ENCODE measurements at places on chromosomes 1 and 21.
A peak's percentile ranks its signal among the peaks of the same experiment; 100 is the strongest.

GRCh38 chr1:31707711-31708110 is 3.9 kb upstream of the COL16A1 start:
- DNase-seq, result no peak

GRCh38 chr1:24864370-24864777 is 65.7 kb downstream of the RUNX3 start:
- no peak for DNase-seq

DNA sequence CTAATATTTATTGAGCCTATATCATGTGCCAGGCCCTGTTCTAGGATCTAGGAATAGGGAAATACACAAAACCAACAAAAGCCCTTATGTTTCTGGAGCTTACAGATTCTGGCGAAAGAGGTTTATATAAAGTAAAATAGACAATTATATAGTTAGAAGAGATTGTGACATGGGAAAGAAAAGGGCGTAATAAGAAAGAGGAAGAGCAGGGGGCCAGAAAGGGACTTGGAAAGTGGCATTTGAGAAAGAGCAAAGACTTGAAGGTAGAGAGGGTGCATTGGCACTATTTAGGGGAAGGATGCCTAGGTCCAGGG is 322.5 kb upstream of the FAM78B start:
- no peak for DNase-seq

DNA sequence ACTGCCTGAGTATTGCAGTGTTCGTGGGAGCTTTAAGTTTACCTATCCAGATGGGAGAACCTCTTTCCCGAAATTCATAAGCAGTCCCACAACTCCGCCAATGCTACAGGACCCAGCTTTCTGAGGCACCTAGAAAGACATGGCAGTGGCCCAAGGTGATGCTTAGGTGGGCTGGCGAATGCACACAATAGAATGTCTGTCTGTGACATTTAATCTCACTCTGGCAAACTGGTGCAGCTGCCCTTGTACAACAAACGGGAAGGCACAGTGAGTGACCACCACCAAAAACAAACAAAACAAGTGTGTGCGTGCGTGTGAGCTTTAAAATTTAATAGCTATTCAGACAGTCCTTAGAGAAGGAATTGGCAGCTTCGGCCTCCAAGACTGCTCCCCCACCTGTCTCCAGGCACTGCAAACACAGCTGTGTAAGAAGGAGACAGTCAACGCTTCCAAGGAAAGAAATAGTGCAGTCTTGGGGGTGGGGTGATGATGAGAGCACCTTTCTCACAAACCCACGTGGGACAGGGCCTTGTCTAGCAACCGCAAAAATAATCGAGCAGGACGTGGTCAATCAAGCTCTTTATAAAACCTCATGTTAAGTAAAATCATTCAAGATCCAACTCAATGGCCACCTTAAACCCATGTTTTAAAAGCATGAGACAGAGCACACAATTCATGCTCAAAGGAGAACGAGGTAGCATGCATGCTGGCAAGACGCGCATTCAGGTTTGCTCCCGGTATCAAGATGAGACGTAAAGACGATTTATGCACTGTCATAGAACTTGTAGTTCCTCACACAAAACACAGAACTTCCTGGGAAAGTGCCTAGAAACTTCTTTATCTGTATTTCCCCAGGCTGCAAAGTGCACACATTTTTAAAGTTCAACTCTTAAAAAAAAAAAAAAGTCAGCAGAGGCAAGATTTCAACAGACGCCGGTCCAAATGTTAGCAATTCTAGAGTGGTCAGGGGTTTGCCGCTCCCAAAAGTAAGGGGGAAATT is 84.1 kb downstream of the TM2D1 start:
- peak; percentile 57 for DNase-seq

DNA sequence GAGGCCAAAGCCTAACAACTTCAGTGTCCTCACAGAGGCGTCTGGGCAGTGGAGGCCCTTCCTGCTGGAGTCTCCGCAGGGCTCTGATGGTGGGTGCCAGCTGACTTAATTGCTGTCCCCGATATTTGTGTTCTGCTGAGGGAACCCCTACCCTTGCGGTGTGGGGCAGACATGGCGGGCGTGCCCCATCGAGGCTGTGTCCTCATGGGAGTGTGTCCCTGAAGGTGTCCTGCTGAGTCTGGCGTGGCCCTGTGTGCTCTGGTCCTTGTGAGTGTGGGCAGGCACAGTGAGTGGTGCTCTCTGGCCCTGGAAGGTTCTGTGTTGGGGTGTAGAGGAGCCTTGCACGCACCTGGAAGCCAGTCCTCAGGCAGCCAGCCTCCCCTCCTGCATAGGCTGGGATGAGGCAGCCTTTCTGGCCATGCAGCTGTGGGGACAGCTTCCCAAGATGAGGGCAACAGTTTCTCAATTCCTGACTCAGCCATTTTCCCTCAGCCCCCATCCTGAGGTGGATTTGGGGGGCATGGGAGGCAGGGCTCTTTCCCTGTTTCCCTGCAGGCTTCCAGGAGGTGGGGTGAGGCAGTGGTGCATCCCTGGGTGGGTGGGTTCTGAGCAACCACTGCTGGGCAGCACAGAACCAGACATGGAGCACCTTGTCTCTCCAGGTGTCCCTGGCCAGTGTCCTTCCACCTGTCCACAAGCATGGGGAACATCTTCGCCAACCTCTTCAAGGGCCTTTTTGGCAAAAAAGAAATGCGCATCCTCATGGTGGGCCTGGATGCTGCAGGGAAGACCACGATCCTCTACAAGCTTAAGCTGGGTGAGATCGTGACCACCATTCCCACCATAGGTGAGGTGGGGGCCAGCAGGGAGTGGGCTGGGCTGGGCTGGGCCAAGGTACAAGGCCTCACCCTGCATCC is 6.5 kb downstream of the C1orf35 start:
- no peak for DNase-seq

- DNase-seq, result no peak
Measured at GRCh38 chr1:14914351-14914988, 239.1 kb upstream of the TMEM51 start.

DNA sequence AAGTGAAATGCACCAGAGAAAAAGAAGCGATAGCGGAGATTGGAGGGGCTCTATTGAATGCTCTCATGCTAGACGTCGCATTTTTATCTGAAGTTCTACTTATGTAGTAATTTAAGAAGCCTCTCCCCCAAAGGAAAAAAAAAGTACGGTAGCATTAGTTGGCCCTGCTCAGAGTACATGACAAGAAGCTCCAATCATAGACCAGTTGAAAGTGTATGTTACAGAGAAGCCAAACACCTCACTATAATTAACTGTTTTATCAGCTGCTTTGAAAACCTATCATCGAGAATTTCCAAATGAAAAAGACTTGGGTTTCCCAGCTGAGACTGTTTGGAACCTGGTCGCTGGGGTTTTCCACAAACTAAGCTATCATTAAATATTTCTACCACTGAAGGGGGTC is 19.6 kb upstream of the OVAAL start:
- DNase-seq, result no peak

- DNase-seq, result no peak
Measured at GRCh38 chr1:181014477-181015250, 8.0 kb downstream of the STX6 start.

- DNase-seq, result no peak
Measured at GRCh38 chr1:101275672-101276071, 38.9 kb downstream of the S1PR1 start.

- DNase-seq, result no peak
Measured at GRCh38 chr1:222023025-222023424, 281.1 kb upstream of the DUSP10 start.

DNA sequence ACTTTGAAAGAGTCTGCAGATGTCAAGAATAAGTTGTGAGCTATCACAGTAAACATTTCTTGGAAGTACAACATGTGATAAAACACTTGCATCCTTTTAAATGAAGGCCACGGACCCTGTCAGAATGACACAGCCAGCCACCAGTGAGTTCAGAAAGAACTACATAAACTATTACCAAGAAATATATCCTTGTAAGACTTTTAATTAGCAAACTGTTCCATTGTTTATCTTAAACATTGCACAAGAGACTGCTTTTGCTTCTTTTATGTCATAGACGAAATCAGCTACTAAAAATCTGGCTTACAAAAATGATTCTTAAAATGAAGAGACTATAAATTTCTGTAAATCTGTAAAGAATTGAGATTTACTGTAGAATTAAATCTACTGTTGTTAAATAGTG is 17.9 kb downstream of the LRRC7 start:
- no peak for DNase-seq

- DNase-seq, result peak; percentile 11
Measured at GRCh38 chr1:72178266-72178665, 104.1 kb downstream of the NEGR1 start.

DNA sequence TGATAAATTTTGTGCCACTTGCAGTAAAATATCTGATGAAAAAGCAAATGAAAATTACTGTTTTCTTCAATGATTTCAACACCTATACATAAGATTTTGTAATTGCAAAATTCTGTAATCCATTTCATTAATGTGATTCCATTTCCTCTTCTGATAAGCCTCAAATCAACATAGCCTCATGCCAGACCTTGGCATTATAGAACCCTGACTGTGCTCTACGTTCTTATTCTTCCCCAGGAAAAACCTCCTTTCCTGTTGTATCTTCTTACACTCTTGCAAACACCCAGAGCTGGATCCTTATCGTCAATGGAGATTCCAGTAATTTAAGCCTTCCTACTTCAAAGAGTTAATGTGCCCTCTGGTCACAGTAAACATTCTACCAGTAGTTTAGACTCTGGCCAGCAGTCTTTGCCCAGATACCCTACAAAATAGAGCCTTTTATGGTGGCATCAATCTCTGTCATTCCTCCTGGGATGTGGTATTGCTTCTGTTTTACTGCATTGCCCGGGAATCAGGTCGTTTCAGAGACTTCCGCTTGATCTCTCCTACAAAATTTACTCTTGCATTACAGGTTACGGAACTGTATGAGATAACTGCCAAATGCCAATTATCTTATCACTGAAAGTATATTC is 48.5 kb upstream of the CHRM3 start:
- DNase-seq, result no peak

DNA sequence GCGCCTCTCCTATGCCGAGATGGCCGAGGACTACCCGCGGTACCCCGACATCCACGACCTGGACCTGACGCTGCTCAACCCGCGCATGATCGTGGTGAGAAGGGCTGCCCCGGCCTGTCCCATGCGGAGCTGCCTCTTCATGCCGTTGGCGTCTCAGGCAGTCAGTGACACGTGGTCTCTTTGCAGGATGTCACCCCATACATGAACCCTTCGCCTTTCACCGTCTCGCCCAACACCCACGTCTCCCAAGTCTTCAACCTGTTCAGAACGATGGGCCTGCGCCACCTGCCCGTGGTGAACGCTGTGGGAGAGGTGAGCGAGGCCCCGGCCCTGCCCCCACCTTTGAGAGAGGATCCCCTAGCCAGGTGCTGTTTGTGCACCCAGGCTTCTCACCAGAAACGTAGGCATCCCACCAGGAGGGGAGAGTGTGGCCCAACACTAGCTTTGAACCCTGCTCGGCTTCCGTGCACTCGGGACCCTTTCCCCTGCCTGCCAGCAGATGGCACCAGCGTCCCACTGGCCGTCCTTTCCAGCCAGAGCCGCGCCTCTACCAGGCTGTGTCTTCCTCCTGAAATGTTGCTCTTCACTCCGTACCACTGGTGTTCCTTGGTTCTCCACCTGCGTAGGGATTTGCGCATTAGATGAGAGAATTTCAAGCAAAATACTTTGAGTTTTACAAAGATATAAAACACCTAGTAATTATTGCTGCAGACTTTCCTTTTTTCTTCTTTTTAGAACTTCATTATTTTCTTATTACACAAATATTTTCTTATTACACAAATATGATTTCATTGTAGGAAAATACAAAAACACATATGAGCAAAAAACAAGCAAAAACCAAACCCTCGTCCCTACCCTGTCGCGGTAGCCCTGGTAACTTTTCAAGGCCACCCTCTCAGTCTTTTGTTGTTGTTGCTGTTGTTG is 9.0 kb downstream of the NPPA start:
- DNase-seq, result peak; percentile 54

DNA sequence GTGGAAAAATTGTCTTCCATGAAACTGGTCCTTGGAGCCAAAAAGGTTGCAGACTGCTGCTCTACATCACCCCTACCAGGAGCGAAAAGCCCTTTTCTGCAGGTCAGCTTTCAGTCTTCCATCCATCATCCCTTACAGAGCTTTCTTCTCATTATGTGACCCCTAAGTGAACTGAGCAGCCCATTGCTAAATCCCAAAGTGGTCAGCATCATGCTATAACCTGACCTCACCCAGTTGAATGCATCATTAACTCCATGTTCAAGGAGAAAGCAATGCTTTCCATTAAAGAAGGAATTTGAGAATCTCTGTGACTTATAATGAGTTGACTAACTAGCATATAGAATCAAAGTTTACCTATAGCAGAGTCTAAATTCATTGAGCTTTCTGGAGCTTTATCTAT is 10.4 kb upstream of the IL24 start:
- DNase-seq, result no peak

GRCh38 chr21:28801906-28802305 is 190.8 kb downstream of the LTN1 start:
- no peak for DNase-seq

DNA sequence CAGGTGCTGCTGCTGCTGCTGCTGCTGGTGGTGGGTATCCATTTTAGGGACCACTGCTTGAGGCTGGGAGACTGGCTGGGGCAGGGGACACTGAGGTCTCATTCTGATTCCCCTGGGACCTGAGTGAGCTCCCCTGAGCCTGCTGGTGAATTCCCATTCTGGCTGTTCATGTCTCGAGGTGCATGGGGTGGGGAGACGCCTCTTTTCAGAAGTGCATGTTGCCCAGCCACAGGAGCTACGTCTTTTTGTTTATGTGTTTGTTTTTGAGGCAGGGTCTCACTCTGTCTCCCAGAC is 133.4 kb downstream of the RHOU start:
- no peak for DNase-seq

- DNase-seq, result no peak
Measured at GRCh38 chr1:218699865-218700264, 354.7 kb downstream of the TGFB2 start.

DNA sequence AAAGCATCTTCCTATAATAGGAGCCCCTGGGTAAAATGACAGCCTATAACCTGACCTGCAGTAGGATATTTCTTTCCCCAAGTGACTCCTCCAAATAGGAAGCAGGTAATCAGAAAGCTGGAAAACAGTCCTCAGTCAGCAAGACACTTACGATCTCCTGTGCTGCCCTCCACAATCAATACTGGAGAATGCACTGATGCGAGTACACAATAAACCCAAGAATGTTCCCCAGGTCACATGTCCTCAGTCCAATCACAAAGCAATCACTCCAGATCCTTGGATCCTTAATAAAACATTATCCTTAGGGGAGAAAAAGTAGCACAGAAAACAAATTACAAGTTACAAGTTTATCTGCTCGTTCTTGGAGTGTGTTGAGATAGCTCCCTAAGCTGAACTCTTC is 233.1 kb downstream of the SLC45A1 start:
- DNase-seq, result no peak

GRCh38 chr21:15031790-15032357 is 32.9 kb downstream of the NRIP1 start:
- no peak for DNase-seq

GRCh38 chr1:197472141-197472540 is 204.1 kb downstream of the CRB1 start:
- DNase-seq, result no peak

DNA sequence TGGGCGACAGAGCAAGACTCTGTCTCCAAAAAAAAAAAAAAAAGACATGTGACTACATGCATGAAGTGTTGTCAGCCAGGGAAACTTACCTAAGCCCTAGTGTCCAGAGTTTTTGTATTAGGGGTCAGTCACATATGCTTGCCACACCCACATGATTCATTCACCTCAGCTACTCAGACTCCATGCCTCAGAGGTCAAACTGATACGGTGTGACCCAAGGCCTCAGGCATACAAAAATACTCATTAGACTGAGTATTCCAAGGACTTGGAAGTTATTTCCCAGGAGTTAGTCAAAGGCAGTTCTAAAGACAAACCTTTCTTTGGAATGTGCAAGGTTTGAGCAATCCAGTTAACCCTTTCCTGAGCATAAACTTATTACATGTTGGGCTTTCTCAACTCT is 6.3 kb upstream of the TRIM33 start:
- DNase-seq, result no peak

- no peak for DNase-seq
Measured at GRCh38 chr21:46065914-46066551, 31.9 kb upstream of the COL6A2 start.

All from pons (tissue), 1 donor.